Ascending aorta (tissue), 2 donors: ENCODE measurements at places on chromosomes 2 and 18.

GRCh38 chr18:55407191-55407590, 180.8 kb downstream of the TCF4 start:
- DNase-seq, result no peak

- no peak for DNase-seq
Measured at GRCh38 chr18:910247-910646, 5.6 kb downstream of the ADCYAP1 start.

DNA sequence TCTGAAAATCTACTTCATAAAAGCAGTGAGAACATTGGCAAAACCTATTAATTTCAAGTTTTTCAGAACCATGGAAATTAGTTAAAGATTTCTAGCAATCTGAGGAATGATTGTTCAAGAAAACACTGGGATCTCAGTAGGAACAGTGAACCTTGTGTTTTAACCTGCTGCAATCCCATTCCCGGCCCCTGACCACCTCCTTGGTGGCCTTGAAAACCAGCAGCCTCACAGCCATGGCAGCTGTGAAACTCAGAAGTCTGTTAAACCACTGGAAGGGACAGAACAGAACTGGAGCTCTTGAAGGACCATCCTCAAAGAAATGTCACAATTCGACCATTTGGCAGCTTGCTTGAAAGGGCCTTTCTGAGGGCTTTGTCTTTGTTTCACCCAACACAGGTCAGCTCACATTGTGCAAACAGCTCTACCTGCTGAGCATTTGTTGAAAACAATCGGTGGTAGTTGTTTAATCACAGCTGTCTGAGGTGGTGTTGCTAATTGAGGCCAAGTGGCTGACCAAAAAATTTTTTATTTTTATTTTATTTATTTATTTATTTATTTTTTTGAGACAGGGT, 25.8 kb downstream of the NEDD4L start:
- no peak for DNase-seq

- no peak for DNase-seq
Measured at GRCh38 chr2:36889795-36890194, 76.5 kb downstream of the STRN start.

DNA sequence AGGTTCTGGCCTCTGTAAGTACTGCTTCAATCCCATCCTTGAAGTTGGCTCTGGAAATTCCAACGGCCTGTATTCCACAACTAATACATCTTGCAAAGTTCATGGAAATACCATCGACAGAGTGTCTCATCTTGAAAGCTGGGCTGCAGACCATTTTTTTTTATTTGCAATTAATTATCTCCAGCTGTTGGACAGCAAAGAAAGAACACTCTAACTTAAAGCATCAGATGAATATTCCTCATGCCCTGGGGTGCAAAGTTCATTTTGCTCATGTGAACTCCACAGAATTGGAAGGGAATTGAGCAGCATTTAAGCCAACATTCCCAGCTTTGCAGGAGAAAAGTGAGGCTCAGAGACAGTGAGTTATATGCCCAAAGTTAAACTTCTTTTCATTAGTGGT, 96.5 kb upstream of the PIEZO2 start:
- no peak for DNase-seq

DNA sequence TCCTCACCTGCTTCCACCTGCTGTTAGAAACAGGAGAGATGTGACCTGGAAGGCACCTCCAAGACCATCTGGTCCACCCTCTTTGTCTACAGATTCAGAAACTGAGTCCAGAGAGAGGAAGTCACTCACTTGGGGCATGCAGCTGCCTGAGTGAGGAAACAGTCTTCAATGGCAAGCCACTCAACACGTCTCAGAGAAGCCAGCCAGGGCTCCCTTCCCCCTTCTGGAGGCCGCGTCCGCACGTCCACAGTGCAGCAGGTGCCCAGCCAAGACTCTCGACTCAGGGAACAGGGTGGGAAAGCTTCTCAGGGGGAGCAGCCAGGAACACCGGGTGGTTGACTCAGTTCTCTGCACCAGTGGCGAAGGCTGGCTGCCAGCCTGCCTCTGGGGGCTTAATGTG, 201.7 kb downstream of the BCL11A start:
- DNase-seq, result peak; percentile 37

DNA sequence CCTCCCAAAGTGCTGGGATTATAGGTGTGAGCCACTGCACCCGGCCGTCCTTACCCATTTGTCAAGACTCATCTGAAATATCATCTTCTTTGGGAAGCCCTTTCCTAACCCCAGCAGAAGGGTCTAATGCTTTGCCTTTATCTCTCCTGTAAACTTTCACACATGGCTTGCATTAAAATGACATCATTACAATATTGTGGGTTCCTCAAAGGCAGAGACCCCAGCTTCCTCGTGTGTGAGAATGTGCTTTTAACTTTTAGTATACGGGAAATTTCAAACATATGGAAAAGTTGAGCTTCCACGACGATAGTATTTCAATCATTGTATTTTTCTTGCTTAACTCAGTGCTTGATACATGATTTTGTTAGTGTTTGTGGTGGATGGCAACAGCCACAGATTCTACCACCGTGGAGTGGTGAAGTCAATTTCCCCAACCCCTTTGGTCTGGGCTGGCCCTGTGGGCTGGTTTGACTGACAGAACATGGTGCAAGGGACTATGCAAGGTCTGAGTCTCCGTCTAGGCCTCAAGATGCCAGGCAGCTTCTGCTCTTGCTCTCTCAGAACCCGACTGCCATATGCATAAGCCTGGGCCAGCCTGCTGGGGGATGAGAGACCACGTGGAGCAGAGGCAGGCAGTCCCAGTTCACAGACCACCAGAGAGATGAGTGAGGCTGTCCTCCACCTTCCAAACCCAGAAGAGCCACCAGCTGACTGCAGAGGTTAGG, 39.9 kb downstream of the NGEF start:
- DNase-seq, result no peak
